ENCODE measurements at places on chromosomes 3 and 15. TPM values are rescaled to one million over a fixed set of nuclear protein-coding genes. Genes with fewer than 3 reads are reported as not detected.

The COL6A5 gene
- not detected for total RNA-seq

The HOMER2 gene
- 0.46 TPM for total RNA-seq

DNA sequence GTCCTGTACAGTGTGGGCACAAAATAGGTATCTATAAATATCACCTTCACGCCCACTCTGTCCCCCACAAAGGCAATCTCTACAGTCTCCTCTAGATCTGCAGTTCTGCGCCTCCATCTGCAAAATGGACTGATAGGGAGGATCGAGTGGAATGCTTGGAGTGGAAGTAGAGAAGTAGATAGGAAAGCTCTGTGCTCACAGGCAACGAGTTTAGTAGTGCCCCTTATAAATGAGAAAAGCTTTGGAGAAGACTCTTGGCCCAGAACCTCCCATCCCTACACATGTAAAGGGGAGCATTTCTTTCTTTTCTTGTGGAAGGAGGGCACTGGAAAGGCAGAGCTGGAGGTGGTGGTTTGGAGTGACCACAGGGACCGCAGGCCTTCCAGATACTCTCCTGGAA, 88.5 kb downstream of the ZNF621 start:
- no peak for DNase-seq

DNA sequence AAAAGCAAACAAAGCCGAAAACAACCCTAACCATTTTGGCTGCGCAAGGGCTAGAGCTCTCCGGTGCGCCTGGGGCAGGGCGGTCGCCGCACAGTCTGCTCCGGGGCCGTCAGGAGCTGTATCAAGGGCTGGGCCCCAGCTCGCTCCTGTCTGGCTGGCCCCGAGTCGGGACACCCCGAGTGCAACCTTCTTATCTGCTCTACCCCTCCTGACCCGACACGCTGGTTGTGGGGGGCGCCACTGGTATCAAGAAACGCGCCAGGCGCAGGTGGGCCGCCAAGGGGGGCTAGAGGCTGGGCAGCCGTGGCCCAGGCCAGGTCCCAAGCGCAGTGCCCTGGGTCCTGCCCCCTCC, 36.0 kb downstream of the NR2F2 start:
- DNase-seq, result no peak

DNA sequence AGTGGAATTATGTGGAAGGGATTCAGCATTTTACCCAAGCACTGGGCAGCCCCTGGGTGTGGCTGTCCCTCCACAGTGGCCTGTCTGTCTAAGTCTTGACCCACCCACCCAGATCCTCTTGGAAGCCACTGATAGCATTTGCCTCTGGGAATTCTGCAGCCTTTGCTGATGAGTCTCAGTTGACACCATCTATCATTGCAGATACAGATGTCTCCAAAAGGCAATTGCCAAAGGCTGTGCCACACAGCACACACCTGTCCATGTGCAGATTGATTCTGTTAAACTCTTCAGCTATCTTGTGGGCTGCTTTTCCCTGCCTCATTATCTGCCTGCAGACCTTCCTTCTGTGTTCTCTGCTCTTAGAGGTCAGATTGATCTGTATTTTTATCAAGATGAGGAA, 18.1 kb downstream of the CX3CR1 start:
- no peak for DNase-seq

DNA sequence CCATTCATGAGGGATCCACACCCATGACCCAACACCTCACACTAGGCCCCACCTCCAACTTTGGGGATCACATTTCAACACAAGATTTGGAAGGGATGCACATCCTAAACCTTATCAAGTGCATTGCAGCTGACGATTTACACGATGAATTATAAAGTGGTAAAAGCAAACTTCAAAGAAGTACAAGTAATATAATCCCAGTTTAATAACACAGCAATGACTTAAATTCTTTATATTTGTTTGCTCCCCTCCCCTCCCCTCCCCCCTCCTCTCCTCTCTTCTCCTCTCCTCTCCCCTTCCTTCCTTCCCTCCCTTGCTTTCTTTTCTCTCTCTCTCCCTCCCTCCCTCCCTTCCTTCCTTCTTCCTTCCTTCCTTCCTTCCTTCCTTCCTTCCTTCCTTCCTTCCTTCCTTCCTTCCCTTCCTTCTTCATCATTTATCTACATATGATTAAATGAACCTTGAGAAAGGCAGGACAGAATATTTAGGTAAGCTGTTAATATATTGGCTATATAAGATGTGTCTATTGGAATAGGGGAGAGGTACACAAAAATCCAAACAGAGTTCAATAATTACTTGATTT, 46.3 kb upstream of the CLSTN2 start:
- no peak for DNase-seq

- no peak for DNase-seq
Observed at GRCh38 chr15:39498629-39499028, 82.2 kb upstream of the THBS1 start.

GRCh38 chr3:7144697-7145308, 283.9 kb downstream of the GRM7 start:
- no peak for DNase-seq
